H1 (cell line): ENCODE measurements at places on chromosomes 7 and 10.

- H3K27ac ChIP-seq: no peak overlapping the region
- no peaks in the 10 kb centered on the region for H3K36me3 ChIP-seq
- DNase-seq: no peak
These were observed 10.6 kb upstream of the LYZL2 start for GRCh38 chr10:30639946-30640786.

DNA sequence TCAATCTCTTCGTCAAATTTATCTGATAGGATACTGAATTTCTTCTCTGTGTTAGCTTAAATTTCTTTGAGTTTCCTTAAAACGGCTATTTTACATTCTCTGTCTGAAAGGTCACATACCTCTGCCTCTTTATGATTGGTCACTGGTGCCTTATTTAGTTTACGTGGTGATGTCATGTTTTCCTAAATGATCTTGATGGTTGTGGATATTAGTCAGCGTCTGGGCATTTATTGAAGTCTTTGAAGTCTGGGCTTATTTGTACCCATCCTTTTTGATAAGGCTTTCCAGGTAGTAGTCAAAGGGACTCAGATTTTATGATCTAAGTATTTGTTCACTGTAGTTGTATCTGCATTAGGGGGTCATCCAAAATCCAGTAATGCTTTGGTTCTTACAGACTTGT lies 1407.5 kb upstream of the LRRTM3 start:
- H3K4me3 ChIP-seq: no peak overlapping the region
- no peak overlapping the region for H3K27ac ChIP-seq
- DNase-seq: no peak
- H3K27me3 ChIP-seq: no peaks in the 10 kb centered on the region
- no peaks in the 10 kb centered on the region for H3K36me3 ChIP-seq
- no peaks in the 10 kb centered on the region for H3K4me1 ChIP-seq

DNA sequence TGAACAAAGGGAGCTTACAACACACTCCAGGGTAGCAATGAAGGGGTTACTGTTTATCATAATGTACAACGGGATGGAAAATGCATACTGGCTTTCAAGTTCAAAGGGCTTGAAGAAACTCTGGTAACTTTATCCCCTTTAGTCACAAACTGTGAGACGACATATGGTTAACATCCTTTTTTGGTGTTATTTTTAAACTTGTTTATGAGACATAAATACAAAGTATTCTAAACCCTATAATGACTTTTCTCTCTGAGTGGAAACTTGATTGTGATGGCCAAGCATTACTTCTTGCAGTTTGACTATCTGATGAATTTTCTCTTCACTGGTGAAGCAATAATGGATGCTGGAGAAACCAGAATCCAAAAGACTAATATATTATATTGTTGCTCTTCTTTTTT lies 62.0 kb upstream of the SEMA3A start:
- H3K36me3 ChIP-seq: no peaks in the 10 kb centered on the region
- no peaks in the 10 kb centered on the region for H3K4me1 ChIP-seq
- no peak for DNase-seq

DNA sequence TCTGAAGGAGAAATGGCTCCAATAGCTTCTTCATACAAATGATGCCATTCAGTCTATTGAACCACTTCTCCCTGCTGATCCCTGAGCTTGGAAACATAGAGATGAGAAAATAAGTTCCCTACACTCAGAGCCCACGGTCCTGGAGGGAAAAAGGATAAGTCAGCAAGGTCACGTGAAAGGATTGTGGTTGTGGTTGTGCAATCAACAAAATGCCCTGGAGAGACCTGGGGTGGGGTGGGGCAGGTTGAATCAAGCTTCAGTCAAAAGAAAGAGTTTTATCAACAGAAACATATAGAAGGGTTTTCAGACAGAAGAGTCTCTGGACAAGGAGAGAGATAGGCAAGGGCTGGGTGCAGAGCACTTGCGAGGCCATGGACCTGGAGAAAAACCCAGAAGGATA lies 30.1 kb downstream of the C10orf90 start:
- H3K4me1 ChIP-seq: no peaks in the 10 kb centered on the region
- H3K27me3 ChIP-seq: no peaks in the 10 kb centered on the region
- no peak overlapping the region for H3K4me3 ChIP-seq
- H3K27ac ChIP-seq: no peak overlapping the region

DNA sequence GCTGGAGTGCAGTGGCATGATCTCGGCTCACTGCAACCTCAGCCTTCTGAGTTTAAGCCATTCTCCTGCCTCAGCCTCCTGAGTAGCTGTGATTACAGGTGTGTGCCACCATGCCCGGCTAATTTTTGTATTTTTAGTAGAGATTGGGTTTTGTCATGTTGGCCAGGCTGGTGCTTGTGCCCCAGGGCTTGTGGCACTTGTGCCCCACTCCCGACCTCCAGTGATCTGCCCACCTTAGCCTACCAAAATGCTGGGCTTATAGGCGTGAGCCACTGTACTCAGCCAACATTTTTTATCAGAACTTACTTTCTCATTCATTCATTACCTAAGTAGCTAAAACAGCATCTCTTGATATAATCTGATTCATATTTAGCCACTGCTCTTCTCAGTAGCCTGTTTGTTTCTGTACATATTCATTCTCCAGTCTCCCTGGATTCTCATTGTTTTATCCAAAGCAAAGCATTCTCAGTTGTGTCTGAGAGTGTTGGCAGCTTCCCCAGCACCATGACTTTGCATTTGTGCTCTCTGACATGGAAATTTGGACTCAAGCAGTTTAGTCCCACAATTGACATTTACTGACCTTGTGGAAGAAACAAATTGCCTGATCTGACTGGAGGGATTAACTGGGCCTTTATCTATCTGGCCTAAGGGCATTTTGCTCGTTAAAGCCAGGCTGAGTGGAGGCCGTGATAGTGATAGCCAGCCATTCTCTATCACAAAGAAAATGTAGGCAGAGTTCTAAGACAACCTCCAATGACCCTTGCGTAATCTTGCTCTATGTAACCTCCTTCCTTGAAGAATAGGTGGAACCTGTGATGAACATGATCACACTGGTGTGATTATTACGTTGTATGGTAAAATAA lies 44.9 kb downstream of the AKR1B15 start:
- DNase-seq: no peak
- H3K4me3 ChIP-seq: no peak overlapping the region

- no peak overlapping the region for H3K4me3 ChIP-seq
- no peaks in the 10 kb centered on the region for H3K4me1 ChIP-seq
- no peaks in the 10 kb centered on the region for H3K36me3 ChIP-seq
- no peak overlapping the region for H3K27ac ChIP-seq
These were observed 8.5 kb upstream of the HK1 start for GRCh38 chr10:69269761-69270160.

- no peak overlapping the region for H3K27ac ChIP-seq
- no peaks in the 10 kb centered on the region for H3K27me3 ChIP-seq
- no peaks in the 10 kb centered on the region for H3K36me3 ChIP-seq
- H3K4me1 ChIP-seq: no peaks in the 10 kb centered on the region
These were observed 168.1 kb upstream of the MALRD1 start for GRCh38 chr10:18880530-18880929.

DNA sequence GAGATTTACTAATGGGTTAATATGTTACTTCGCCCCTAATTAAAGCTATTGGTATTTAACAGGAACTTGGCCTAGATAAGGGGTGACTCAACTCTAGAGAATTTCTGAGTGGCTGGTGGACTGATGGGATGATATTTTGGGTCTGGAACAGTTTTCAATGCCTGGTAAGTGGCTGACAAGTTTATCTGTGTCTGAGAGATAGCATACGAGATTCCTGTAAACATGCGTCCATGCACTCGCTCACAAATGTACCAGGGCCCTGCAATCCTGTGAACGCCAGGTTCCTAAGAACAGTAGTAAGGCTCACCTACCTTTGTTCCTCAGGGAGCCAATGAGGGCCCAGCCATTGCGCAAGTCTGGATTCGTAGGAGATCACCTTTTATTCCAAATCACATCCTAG lies 683.8 kb upstream of the ANKRD30A start:
- H3K27ac ChIP-seq: no peak overlapping the region
- no peak for DNase-seq
- H3K27me3 ChIP-seq: no peaks in the 10 kb centered on the region
- H3K36me3 ChIP-seq: no peaks in the 10 kb centered on the region

DNA sequence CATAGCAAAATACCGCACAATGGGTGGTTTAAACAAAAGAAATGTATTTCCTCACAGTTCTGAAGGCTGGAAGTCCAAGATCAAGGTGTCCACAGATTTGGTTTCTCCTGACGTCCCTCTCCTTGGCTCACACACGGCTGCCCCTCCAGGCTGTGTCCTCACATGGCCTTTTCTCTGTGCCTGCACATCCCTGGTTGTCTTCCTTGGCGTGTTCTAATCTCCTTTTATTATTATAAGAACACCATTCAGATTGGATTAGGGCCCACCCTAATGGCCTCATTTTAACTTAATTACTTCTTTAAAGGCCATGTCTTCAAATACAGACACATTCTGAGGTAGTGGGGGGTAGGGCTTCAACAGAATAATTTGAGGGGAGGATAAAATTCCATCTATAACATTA lies 87.9 kb downstream of the FZD1 start:
- H3K36me3 ChIP-seq: no peaks in the 10 kb centered on the region
- H3K27me3 ChIP-seq: peaks cover 77% of the 10 kb centered on the region
- no peaks in the 10 kb centered on the region for H3K4me1 ChIP-seq
- no peak overlapping the region for H3K4me3 ChIP-seq

DNA sequence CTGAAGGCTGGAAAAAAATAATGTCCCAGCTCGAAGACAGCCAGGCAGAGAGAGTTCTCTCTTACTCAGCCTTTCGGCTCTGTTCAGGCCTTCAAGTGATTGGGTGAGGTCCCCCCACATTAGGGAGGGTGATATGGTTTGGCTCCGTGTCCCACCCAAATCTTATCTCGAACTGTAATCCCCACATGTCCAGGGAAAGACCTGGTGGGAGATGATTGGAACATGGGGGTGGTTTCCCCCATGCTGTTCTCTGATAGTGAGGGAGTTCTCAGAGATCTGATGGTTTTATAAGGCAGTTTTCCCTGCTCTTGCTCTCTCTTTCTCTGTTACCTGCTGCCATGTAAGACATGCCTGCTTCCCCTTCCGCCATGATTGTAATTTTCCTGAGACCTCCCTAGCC lies 36.6 kb upstream of the LEP start:
- no peaks in the 10 kb centered on the region for H3K36me3 ChIP-seq
- no peak overlapping the region for H3K4me3 ChIP-seq
- H3K27me3 ChIP-seq: peaks cover 34% of the 10 kb centered on the region
- peaks cover 6% of the 10 kb centered on the region for H3K4me1 ChIP-seq

DNA sequence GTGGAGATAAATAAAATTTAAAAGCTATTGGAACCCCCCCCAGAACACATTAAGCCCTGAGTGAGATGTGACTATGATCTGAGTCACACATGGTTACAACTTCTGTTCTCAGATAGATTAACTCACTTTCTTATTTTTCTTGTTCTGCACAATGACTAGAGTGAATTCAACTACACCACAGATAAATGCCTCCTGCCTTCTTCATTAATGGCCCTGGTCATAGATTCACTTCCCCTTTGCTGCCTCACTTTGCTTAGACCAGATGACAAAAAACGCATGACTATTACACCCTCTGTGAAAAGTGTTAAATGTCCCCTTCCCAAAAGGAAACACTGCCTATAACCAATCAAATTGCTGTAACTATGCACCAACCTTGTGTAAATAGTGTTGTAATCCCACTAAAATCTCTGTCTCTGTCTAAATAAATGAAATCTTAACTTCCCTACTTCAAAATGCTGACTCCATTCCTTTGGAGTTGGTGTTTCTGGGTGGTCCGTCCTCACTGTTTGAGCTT lies 49.4 kb downstream of the AKR1D1 start:
- H3K27ac ChIP-seq: no peak overlapping the region
- no peaks in the 10 kb centered on the region for H3K27me3 ChIP-seq
- no peaks in the 10 kb centered on the region for H3K36me3 ChIP-seq
- no peaks in the 10 kb centered on the region for H3K4me1 ChIP-seq
- no peak for DNase-seq
- H3K4me3 ChIP-seq: no peak overlapping the region

- H3K27ac ChIP-seq: no peak overlapping the region
- 0 out of 2 replicates have a peak, but pooled peaks cover 4% of the 10 kb centered on the region for H3K4me1 ChIP-seq
- no peak overlapping the region for H3K4me3 ChIP-seq
- DNase-seq: no peak
- H3K36me3 ChIP-seq: no peaks in the 10 kb centered on the region
These were observed 300.9 kb downstream of the WDR11 start for GRCh38 chr10:121152033-121152432.

GRCh38 chr7:98283887-98284222 lies 2.4 kb downstream of the BRI3 start:
- no peak overlapping the region for H3K4me3 ChIP-seq
- H3K36me3 ChIP-seq: no peaks in the 10 kb centered on the region
- H3K27me3 ChIP-seq: no peaks in the 10 kb centered on the region
- no peak for DNase-seq
- H3K27ac ChIP-seq: no peak overlapping the region
- H3K4me1 ChIP-seq: peaks cover 7% of the 10 kb centered on the region

DNA sequence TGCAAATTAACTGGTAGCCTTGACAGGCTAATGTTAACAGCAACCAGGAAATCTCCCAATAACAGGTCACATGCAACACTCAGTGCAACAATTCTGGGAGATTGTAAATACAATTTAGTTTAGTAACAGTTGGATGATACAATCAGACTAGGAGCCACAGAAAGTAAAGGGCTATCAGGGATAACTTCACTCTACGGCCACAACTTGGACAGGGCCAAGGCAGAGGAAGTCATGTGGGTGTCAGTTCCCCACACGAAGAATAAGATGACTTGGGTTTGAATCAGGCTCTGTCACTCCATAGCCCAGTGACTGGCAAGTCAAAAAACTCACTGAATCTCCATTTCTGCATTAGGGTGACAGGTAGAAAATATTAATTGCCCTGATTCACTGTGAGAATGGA lies 217.3 kb upstream of the CCDC6 start:
- no peaks in the 10 kb centered on the region for H3K27me3 ChIP-seq
- no peaks in the 10 kb centered on the region for H3K4me1 ChIP-seq
- no peaks in the 10 kb centered on the region for H3K36me3 ChIP-seq
- H3K27ac ChIP-seq: no peak overlapping the region
- no peak for DNase-seq

- no peaks in the 10 kb centered on the region for H3K4me1 ChIP-seq
- no peaks in the 10 kb centered on the region for H3K36me3 ChIP-seq
- no peaks in the 10 kb centered on the region for H3K27me3 ChIP-seq
- DNase-seq: peak; percentile 47
- no peak overlapping the region for H3K27ac ChIP-seq
These were observed 645.7 kb downstream of the ANKRD7 start for GRCh38 chr7:118870187-118870586.
